ENCODE measurements at places on chromosomes 7 and 10.

DNA sequence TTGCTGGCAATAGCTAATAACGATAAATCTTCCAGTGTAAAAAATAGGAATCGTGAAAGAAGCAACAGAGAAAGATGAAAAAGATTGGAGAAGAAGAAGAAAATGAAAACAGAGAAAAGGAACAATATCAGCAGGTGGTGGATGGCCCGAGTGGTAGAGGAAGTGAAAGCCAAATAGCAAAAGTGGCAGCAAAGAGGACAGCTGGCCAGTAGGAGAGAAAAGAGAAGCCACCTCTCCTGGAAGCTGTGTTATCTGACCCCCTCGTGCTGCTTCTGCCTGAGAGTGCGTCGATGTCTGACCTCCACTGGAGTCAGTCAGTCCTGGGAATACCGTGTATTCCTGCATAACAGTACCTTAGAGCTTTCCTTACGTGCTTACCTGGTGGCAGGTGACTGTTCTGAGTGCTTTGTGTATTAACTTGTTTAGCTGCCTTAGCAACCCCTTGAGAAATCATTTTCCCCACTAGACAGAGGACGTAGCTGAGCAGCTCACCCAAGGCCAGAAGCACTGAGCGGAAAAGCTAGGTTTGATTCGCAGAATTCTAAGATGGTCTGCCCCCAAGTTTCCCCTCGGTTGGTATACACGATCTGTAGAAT lies 88.3 kb downstream of the CHN2 start:
- no peak for DNase-seq
- H3K27me3 ChIP-seq = peaks cover 6% of the 10 kb centered on the region
- H3K36me3 ChIP-seq = no peaks in the 10 kb centered on the region
- no peak overlapping the region for H3K27ac ChIP-seq
- H3K4me1 ChIP-seq = peaks cover 48% of the 10 kb centered on the region

- H3K4me3 ChIP-seq = no peak overlapping the region
- no peaks in the 10 kb centered on the region for H3K27me3 ChIP-seq
- H3K4me1 ChIP-seq = no peaks in the 10 kb centered on the region
These were observed 118.2 kb upstream of the DPP6 start for GRCh38 chr7:153934048-153934447.

GRCh38 chr10:118523775-118524174 lies 71.7 kb downstream of the PRLHR start:
- H3K4me3 ChIP-seq = no peak overlapping the region
- H3K36me3 ChIP-seq = no peaks in the 10 kb centered on the region
- H3K4me1 ChIP-seq = peaks cover 32% of the 10 kb centered on the region
- peak; percentile 79 for DNase-seq
- H3K27me3 ChIP-seq = no peaks in the 10 kb centered on the region
- peak overlapping the region; percentile 79 for H3K27ac ChIP-seq

DNA sequence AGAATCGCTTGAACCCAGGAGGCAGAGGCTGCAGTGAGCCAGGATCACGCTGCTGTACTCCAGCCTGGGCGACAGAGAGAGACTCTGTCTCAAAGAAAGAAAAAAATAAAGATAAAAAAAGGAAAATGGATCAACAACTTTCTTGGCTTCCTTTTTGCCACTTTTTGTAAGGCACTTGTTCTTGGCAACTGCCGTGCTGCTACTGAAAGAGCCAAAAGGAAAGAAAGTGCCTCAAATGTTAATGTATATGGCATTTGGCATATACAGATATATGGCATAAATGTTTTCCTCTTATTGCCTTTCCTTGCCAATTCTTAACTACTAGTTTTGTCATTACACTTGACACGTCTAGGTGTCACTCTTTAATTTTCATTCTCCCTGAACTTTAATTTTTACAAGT lies 393.7 kb upstream of the LRGUK start:
- H3K4me3 ChIP-seq = no peak overlapping the region
- H3K4me1 ChIP-seq = no peaks in the 10 kb centered on the region
- H3K27ac ChIP-seq = no peak overlapping the region
- no peak for DNase-seq
- no peaks in the 10 kb centered on the region for H3K27me3 ChIP-seq

DNA sequence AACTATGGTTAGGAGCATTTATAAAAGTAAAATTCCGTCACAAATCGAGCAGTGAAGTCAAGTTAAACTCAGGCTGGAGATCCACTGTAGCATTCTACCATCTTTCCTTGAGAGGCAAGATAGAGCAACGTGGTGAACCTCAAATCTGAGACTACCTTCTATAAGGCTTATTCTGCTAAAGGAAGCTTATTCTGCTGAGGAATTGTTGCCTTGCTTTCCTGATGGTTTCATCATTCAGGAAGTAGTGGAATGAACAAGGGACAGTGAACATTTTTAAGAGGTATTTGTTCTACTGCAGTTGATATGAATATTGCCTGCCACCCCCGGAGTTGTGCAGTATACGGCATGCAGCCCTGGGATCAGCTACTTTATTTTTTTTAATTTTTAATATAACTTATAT lies 170.8 kb downstream of the VPS50 start:
- peaks cover 10% of the 10 kb centered on the region for H3K27me3 ChIP-seq
- no peaks in the 10 kb centered on the region for H3K36me3 ChIP-seq
- no peak overlapping the region for H3K4me3 ChIP-seq
- no peak for DNase-seq
- H3K27ac ChIP-seq = no peak overlapping the region
- H3K4me1 ChIP-seq = no peaks in the 10 kb centered on the region

DNA sequence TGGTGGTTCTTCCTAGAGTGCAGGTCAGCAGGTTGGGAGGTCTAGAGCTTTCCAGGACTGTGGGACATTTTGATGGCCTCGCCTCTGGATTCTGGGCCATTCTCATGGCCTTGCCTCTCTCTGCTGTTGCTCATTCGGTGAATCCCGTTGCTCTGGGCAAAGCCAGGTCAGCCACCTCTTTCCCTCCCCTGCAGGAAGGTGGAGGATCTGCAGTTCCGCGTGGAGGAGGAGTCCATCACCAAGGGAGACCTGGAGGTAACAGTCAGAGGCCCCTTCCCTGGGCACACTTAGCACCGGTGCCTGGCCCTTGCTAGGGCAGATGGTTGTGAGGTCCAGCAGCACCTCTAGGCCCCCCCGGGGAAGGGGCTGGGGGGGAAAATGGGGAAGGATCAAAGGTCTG lies 74.9 kb downstream of the CLIP2 start:
- no peak overlapping the region for H3K27ac ChIP-seq
- peaks cover 6% of the 10 kb centered on the region for H3K36me3 ChIP-seq
- H3K4me3 ChIP-seq = no peak overlapping the region
- H3K27me3 ChIP-seq = no peaks in the 10 kb centered on the region

- H3K27me3 ChIP-seq = no peaks in the 10 kb centered on the region
- no peak overlapping the region for H3K27ac ChIP-seq
- H3K4me1 ChIP-seq = peaks cover 21% of the 10 kb centered on the region
- H3K4me3 ChIP-seq = no peak overlapping the region
- no peak for DNase-seq
- no peaks in the 10 kb centered on the region for H3K36me3 ChIP-seq
These were observed 509.5 kb downstream of the PLXNA4 start for GRCh38 chr7:132066761-132067171.

DNA sequence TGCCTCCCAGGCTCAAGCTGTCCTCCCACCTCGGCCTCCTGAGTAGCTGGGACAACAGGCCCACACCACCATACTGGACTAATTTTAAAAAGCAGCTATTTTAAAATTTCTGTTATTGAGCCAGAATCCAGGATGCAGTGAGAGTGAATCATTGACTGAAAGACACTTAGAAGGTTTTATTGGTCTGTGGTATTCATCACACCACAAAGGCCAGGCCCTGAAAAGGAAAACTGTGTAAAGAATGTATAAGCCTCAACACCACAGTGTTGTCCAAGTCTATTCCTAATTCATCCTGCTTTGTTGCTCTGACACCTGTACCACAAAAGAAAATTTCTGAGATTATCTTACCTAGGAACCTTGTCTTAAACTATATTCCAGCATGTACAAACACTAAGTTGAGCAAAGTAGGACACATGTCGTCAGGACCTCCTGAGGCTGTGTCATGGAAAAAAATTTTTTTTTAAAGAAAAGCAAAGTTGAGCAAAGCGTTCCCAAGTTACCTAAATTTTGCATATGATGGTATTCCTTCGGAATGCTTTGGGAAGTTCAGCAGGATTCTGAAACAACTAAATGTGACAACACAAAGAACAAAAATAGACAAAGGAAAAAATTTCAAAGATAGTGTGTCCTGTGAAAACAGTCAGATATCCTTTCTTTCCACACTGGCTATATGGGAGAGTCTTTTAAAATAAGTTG lies 129.6 kb upstream of the MKLN1 start:
- no peak overlapping the region for H3K27ac ChIP-seq
- H3K4me1 ChIP-seq = no peaks in the 10 kb centered on the region
- H3K4me3 ChIP-seq = no peak overlapping the region
- no peak for DNase-seq
- no peaks in the 10 kb centered on the region for H3K27me3 ChIP-seq

- DNase-seq = no peak
- no peak overlapping the region for H3K4me3 ChIP-seq
- peaks cover 5% of the 10 kb centered on the region for H3K36me3 ChIP-seq
- H3K27ac ChIP-seq = no peak overlapping the region
- H3K27me3 ChIP-seq = no peaks in the 10 kb centered on the region
These were observed 45.6 kb upstream of the DLG5 start for GRCh38 chr10:77972148-77972547.

DNA sequence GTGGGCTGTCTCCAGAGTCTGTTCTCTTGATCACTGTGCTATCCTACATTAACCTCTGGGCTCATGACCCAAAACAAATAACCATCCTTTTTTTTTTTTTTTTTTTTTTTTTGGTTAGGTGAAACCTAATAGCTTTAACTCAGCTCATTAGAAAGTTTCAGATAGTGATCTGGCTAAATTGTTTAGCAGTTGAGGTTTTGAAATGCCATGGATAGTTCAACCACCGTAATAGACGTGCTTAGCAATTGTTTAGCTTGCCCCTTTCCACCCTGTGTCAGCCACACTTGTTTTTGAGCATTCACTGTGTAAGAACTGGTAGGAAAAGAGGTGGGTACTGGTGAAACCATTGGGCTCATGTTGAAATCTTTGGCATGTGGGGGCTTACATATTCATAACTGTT lies 3.8 kb downstream of the PLCE1 start:
- DNase-seq = no peak
- no peaks in the 10 kb centered on the region for H3K36me3 ChIP-seq
- H3K27ac ChIP-seq = no peak overlapping the region

- peaks cover 12% of the 10 kb centered on the region for H3K4me1 ChIP-seq
- no peak for DNase-seq
- no peak overlapping the region for H3K27ac ChIP-seq
- no peaks in the 10 kb centered on the region for H3K27me3 ChIP-seq
- no peaks in the 10 kb centered on the region for H3K36me3 ChIP-seq
These were observed 147.9 kb upstream of the FRMD4A start for GRCh38 chr10:14478604-14479003.

DNA sequence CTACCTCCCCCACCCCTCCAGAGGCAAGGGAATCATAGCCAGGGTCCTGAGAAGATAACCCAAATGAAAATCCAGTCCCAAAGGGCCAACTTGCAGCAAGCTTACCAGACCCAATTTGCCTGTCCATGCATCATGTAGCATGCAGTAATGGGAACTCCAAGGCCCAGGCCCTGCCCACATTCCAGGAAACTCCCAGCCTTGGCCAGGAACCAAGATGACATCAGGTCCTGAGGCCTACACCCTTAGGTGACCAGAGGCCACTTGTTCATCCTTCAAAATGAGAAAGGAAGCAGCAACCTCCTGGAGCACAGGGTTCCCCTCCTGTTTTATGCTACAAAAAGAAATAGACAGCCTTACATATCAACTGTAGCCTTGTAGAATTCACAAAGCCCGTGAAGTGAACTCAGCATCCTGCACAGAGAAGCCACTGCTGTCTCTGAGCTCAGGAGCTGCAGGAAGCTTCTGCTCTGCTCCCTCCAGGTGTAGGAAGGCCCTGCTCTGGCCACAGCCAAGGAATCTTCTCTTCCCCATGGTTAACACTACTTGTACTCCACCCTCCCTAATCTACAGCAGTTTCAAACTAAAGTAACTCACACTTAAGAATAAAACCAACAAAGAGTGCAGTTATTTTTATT lies 30.3 kb upstream of the GRB10 start:
- no peak overlapping the region for H3K4me3 ChIP-seq
- peaks cover 22% of the 10 kb centered on the region for H3K27me3 ChIP-seq
- no peak for DNase-seq

All from keratinocyte (primary cell).